Epithelial cell of proximal tubule (primary cell): ENCODE measurements at places on chromosomes 2 and 18. TPM values are rescaled to one million over a fixed set of nuclear protein-coding genes. Genes with fewer than 3 reads are reported as not detected.
A peak's percentile ranks its signal among the peaks of the same experiment; 100 is the strongest.

GRCh38 chr18:75350857-75351256, 76.6 kb downstream of the SMIM21 start:
- no peak for DNase-seq

ARHGAP25 gene
- not detected in 2 replicates for total RNA-seq

ECEL1 gene
- total RNA-seq: not detected in 2 replicates

ANKRD29 gene
- 1.2 and 2.7 TPM in 2 replicates for total RNA-seq

SP140 gene
- total RNA-seq: 4.6 and 5.3 TPM in 2 replicates

HMSD gene
- 0.29 and 1.5 TPM in 2 replicates for total RNA-seq

GRCh38 chr2:61534926-61535325, 3.2 kb downstream of the XPO1 start:
- DNase-seq: no peak

- DNase-seq: no peak
Observed at GRCh38 chr18:6139007-6139406, 243.7 kb upstream of the TMEM200C start.

NEU2 gene
- total RNA-seq: not detected in 2 replicates

- no peak for DNase-seq
Observed at GRCh38 chr18:77063260-77063659, 69.3 kb downstream of the MBP start.

ROCK1 gene
- total RNA-seq: 18.6 and 19.0 TPM in 2 replicates

GAREM1 gene
- 2.0 and 3.1 TPM in 2 replicates for total RNA-seq

FAM228B gene
- 2.7 and 4.8 TPM in 2 replicates for total RNA-seq

GRCh38 chr18:8380926-8381325, 228.3 kb upstream of the RAB12 start:
- DNase-seq: no peak

GRCh38 chr2:24049485-24050021, at the start of gene FKBP1B:
Gene FKBP1B, plus strand, starts transcription at chr2:24049741. Its CDS starts 109 bp downstream, at chr2:24049850.
- DNase-seq: no peak

DNA sequence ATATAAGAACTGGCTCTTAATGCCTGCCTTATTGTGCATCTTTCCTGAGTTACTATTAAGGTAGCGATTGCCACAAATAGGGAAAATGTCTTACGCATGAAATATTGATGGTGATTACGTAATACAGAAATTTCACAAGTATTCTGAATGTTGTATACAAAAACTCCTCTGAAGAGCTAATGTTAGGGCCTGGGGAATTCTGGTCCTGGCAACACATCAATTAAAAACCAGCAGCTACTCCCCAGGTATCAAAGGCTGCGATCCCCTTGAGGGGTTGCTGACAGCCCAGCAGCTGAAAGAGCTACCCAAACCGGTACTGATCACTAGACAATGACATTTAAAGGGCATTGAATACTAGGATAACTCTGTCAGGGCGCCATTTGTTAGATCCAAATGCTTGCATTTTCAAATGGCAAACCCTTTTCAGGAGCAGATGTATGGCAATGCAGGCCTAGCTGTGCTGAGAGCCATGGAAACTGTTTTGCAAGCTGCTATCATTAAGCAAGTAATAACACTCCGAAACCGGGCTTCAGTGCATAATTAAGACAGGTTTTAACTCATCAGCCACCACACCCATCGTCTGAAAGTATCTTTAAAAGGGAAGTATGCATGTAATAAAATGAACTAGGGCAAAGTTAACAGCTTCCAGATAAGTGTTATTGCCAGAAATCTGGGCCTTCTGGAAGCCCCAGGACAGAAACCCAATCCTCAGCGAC, 78.4 kb downstream of the CLHC1 start:
- no peak for DNase-seq

DNA sequence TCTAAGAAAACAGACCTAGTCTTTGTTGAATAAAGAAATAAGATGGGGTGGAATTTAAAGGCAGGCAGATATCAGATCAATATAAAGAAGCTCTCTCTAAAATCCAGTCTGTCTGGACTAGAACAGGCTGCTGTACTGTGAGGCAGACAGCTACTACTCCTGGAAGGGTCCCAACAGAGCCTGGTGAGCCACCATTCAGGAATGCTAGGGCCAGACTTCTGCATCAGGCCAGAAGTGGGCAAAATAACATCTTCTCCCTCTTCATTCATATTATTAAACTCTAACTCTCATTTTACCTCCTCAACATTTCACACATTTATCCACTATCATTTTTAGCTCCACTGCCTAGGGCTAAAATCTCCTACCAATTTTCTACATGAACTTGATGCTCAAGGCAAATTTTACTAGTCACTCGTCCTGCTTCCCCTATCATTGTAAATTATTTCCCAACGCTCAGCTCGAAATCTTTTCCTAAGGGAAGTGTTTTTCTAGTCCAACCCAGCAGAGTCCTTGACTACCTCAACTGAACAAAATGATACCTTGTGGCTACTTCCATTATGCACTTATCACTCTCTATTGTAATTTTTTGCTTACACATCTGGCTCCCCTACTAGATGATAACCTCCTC, 45.2 kb upstream of the GLS start:
- no peak for DNase-seq

- peak; percentile 10 for DNase-seq
Observed at GRCh38 chr2:193584522-193584938, 1389.8 kb upstream of the TMEFF2 start.

DNA sequence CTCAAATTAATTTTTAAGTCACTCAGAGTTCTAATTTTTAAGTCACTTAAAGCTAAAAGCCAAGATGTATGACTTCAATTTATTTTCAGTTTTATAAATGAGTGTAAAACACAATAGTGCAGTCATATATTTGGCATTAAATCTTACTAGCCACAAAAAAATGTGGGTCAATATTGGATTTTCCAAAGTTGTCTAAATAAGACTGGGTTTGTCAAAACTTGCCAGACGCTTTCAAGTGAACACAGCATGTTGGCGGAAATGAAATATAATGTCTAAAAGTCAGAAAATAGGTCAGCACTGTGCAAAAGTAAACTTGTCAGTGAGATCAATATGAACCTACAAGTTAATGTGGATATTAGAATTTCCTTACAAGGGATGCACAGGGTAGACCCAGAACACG, 128.9 kb downstream of the FIGN start:
- no peak for DNase-seq

DNA sequence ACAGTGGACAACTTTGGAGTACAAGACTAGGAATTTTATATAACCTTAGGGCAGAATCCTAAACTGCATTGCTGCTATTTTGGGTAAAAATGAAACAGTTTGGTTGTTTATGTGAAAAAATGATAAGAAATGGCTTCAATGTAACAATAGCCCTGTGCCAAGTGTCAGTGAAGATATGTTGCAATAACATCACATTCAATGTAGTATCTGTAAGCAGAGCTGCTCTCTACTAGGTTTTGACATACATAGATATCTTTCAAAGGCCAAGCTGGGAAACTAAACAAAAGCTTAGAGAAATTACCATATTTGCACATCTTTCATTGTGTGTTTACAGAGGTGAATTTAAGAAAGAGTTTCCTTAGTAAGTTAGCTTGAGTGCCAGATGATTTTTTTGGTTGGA, 135.0 kb upstream of the DOK6 start:
- no peak for DNase-seq
